SW 1271 (cell line): ENCODE measurements at places on chromosomes 7 and 10.

GRCh38 chr10:122206471-122207065, 64.5 kb upstream of the BTBD16 start:
- DNase-seq, result no peak

GRCh38 chr7:131329176-131329570, 1.5 kb downstream of the MKLN1 start:
- DNase-seq, result no peak

- no peak for DNase-seq
These were observed 14.8 kb downstream of the ZSCAN25 start for GRCh38 chr7:99631295-99632109.

- no peak for DNase-seq
These were observed 12.4 kb upstream of the CALML3 start for GRCh38 chr10:5512331-5512730.

DNA sequence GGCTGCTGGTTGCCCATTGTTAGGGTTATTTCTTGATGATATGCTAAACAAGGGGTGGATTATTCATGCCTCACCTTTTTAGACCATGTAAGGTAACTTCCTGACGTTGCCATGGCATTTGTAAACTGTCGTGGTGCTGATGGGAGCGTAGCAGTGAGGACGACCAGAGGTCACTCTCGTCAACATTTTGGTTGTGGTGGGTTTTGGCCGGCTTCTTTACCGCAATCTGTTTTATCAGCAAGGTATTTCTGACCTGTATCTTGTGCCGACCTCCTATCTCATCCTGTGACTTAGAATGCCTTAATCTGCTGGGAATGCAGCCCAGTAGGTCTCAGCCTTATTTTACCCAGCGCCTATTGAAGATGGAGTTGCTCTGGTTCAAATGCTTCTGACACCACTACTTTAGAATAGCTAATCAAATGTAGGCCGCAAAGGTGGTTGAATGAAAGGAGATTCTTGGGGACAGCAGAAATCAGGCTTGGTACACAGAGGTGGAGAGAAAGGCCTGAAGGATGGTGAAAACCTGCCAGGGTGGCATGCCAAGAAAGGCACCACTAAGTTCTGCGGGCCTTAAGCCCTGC, 17.9 kb upstream of the SMO start:
- DNase-seq, result no peak

DNA sequence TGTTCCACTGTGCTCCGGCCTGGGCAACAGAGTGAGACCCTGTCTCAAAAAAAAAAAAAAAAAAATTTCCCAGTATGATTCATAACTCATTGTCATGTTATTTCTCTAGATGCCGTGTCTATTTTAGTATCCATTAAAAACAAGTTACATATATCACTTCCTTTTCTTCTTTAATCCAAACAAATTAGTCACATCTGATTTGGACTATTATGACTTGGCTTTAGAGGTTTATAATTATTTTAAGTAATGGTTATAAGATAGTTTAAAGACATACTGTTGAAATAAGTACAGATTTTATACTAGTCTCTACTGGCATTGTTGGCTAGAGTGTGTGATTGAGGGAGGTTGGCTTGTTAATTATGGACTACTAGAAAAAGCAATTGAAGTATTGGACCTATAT, 53.3 kb downstream of the ZMYND11 start:
- no peak for DNase-seq

DNA sequence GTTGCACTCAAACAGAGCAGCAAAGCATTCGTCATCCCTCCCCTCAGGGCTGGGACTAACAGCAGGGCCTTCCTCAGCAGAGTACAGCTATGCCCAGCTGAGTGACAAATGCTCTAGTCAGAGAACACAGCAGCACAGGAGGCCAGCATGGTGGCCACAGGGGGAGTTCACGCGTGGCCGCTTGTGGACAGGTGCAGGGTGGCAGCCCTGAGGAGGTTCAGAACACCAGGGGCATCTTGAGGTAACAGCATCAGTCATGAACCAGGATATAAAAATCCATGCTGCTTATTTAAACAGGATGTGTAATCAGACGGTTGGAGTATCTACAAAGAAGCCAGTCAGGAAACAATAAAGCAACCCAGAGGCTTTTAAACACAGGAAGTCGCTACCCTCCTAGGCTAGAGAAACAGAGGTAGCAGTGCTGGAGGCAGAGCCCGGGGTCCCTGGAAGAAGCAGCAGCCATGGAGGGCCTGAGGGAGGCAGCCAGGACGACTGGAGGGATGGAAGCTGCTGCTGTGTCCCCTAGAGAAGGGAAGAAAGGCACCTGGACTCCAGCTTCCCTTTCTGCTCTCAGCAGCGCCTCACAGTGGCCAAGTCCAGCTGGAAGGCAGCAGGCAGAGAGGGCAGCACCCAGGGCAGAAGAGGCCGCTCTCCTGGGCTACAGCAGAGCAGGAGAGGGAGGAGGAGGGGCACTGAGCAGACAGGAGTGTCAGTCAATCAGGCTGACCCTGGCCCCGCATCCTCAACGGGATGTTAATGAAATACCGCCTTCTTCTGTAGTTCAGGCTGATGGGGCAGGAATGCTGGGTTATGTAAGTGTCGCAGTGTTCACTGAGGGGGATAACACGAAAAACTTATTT, 70.8 kb upstream of the UCN3 start:
- peak; percentile 5 for DNase-seq

DNA sequence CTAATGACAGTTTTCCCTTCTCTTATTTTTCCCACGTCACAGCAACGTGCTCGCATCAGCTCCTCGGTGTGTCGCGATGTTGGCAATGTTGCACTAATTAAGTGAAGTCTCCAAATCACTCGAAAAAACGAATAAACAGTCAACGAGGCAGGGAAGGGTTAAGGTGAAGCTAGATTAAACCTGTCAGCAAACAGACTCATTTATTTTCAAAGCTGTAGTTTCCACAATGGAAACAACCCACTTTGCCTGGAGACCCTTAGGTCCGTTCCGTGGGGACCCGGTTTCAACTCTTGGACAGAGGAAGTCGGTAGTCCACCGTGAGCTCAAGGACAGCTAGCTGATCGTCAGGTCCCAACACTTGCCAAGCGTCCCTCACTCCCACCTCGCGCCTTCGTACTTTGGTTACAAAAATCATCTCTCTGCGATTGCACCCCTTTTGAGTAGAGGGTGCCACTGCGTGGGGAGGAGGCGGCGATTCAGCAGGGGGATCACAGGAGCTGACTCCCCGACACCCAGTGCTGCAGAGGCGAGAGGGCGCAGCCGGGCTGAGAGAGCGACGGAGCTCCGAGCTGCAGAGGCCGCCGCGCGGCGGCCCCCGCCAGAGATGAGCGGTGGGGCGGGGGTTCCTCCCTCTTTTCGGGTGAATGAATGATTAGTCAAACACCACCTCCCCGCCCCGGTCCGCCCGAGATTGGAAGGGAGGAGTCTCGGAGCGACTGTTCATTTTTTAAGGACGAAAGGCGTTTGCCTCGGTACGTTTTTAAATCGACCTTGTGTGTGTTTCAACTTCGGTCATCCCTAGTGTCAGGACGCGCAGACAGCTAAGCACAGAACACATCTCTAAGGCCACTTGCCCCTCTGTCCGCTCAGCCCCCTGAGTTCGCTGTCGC, 1.3 kb upstream of the BMPER start:
- no peak for DNase-seq

GRCh38 chr10:81724431-81724830, 150.6 kb upstream of the NRG3 start:
- no peak for DNase-seq

- no peak for DNase-seq
These were observed 71.6 kb upstream of the ANKRD1 start for GRCh38 chr10:90992462-90992861.

DNA sequence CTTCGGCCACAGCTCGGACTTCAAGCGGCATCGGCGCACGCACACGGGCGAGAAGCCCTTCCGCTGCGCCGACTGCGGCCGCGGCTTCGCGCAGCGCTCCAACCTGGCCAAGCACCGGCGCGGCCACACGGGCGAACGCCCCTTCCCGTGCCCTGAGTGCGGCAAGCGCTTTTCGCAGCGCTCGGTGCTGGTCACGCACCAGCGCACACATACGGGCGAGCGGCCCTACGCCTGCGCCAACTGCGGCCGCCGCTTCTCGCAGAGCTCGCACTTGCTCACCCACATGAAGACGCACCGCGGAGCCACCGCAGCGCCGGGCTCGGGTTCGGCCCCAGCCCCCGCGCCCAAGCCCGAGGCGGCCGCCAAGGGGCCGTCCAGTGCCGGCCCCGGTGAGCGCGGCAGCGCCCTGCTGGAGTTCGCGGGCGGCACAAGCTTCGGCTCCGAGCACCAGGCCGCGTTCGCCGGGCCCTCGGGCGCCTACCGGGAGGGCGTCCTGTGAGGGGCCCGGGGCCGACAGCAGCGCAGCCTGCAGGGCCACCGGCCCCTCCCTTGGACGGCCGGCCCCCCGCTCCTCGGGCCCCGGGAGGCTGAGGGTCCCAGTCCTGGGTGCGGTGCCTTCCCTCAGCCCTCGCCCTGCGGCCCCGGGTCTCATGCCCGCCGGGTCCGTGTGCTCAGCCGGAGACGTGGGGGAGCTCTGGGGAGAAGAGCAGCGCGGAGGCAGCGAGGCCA, 17.2 kb downstream of the ZNF316 start:
- DNase-seq, result no peak

DNA sequence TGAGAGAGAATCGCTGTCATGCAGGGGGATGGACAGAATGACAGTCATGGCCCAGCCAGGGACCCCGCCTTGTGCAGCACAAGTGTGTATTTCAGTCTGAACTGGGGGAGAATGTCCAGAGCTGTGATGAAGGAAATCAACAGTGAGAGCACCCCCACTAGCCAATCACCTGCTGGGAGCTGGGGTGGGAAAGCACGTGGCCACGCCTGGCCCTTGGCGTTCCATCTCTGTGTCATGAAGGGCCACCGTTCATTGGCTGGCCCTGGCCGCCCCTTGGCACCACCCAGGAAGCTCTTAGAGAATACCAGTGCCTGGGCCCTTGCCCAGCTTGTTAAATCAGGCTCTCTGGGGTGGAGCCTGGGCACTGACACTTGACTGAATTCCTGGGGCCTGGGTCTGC, 22.8 kb downstream of the GRID1 start:
- DNase-seq, result no peak

DNA sequence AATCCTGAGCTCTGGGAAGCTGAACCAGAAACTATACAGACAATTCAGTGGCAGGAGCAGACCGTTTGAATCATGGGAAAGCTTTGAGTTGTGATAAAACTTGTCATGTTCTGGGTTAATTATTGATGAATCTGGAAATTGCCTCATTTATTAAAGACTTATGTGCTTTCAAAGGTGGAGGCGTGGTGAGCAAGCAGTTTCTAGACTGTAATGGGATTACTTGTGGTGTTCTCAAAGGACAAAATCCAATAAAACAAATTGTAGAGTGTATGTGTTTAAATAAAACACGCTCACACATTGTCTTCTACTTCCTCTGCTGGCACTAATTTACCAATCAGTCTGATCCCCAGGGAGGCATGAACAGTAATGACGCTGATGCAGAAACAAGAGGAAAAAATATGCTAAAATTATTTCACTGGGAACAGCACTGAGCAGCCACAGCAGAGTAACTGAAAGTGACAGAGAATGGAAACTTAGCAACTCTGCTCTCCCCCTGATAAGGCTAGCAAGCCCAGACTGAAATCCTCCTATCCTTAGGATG, 25.1 kb downstream of the PARD3 start:
- no peak for DNase-seq

DNA sequence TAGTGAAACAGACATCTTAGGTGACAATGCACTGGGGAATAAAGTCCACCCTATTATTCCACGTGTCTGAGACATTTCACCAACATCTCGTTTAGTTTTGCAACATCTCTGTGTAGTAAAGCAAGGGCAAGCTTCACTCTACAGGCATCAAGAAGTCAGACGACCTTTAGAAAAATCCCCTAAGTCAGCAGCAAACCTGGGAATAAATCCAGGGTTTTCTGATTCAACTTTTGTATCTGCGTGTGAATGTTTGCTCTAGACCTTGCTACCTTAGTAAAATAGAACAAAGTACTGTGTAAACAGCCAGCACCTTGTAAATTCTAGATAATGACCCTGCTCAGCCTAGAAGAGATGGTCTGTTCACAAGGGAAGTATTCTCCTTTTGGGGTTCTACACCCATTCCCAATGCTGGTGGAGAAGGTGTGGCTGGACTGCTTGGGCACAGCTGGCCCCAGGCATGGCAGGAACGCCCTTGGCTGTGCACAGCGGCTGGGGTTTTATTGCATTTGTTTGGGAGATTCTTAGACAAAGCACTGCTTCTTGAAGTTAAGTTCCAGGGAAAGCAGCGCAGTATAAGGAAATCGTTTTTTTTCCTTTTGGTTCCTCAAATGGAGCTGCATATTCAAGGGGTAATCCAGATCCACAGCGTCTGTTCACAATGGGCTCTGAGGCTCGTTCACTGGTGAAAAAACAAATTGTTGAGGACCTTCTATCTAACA, 38.3 kb upstream of the GALNTL5 start:
- DNase-seq, result no peak
